ENCODE measurements at places on chromosomes 3 and 15. TPM values are rescaled to one million over a fixed set of nuclear protein-coding genes. Genes with fewer than 3 reads are reported as not detected.

GRCh38 chr15:81633889-81634288 is 259.9 kb upstream of the TMC3 start:
- H3K4me3 ChIP-seq, result no peak overlapping the region
- H3K36me3 ChIP-seq, result no peaks in the 10 kb centered on the region
- no peak overlapping the region for H3K27ac ChIP-seq
- no peaks in the 10 kb centered on the region for H3K27me3 ChIP-seq
- no peak for DNase-seq

DNA sequence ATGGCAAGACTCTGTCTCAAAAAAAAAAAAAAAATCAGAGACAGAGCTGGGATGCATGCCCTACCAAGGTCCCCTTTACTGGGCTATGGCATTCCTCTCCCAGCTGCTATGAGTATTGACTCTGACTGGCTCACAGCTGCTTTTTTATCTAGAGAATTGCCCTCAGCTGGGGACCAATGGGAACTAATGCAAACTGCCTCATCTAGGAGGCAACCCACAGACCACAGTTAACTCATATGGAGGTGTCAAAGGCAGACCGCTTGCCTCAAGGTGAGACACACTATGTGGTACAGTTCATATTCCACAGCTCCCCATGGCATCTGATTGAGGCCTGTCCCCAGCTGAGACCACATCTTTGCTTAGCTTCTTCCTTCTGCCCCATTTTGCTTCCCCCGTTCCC is 183.5 kb upstream of the EOMES start:
- DNase-seq, result no peak
- peaks cover 10% of the 10 kb centered on the region for H3K4me1 ChIP-seq
- H3K27ac ChIP-seq, result no peak overlapping the region
- no peaks in the 10 kb centered on the region for H3K27me3 ChIP-seq

DNA sequence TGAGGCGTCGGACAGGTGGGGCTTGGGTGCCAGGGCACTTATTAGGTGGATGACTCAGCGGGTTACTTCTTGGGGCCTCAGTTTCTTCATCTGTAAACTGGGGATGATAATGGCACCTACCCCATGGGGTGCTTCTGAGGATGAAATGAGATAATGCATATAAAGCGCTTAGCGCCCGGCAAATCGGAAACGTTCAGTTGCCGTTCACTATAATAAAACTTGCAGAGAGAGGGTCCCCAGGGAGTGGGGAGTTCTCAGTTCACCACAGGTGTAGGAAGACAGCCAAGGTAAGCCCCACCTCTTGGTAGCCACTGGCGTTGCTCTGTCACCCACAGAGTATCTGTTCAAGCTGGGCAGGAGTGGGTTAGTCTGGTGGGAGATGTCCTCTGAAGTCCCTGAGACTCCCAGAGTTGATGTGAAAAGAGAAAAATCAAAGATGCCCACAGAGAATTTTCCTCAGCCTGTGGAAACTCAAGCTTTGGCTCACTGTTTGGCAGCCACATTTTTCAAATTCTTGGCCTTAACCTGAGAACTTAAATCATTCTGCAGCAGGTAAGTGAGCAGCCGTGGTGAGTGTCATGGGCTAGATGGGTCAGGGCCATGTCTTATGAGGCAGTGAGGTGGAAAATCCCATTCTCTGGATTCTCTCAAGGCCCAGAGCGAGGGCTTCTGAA is 221.5 kb upstream of the BHLHE40 start:
- peaks cover 15% of the 10 kb centered on the region for H3K36me3 ChIP-seq
- H3K27me3 ChIP-seq, result no peaks in the 10 kb centered on the region
- no peak overlapping the region for H3K27ac ChIP-seq
- no peak for DNase-seq
- H3K4me1 ChIP-seq, result no peaks in the 10 kb centered on the region

DNA sequence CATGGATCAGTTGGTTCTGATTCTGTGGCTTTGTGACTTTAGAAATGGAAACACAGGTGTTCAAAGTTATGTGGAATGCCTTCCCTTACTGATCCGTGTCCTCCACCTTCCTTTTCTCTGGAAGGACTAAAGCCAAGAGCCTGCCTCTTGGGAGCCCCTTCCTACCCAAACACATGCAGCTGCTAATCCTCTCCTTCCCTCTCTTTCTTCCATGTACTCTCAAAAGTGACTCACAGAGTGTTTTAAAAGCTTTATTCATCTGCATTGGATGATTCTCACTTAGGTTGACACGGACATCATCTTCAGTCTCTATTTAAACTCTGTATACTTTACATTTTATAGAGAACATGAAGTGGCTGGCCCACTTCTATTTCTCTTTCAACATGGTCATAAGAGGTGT is 856.5 kb upstream of the ARPP21 start:
- H3K27ac ChIP-seq, result no peak overlapping the region
- H3K27me3 ChIP-seq, result no peaks in the 10 kb centered on the region
- H3K36me3 ChIP-seq, result no peaks in the 10 kb centered on the region
- H3K4me1 ChIP-seq, result no peaks in the 10 kb centered on the region
- DNase-seq, result no peak

DNA sequence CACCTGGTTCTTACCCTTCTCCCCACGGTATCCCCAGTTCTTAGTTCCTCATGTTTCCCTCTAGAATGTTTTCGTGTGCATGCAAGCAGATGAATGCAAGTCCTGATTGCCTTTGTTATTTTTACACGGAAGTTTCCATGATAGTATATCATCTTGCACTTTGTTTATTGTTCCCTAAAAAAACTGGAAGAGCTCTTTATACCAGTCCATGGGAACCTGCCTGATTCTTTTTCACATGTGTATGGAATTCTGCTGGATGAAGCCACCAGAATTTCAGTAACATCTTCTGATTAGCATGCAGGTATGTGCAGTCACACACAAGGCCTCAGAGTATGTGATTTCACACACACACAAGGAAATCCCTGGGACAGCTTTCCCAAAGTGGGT is 16.0 kb upstream of the LRRK1 start:
- no peak overlapping the region for H3K27ac ChIP-seq
- H3K4me3 ChIP-seq, result no peak overlapping the region
- no peaks in the 10 kb centered on the region for H3K4me1 ChIP-seq
- H3K27me3 ChIP-seq, result no peaks in the 10 kb centered on the region

- H3K27ac ChIP-seq, result no peak overlapping the region
- H3K4me1 ChIP-seq, result peaks cover 27% of the 10 kb centered on the region
- no peaks in the 10 kb centered on the region for H3K27me3 ChIP-seq
- no peak overlapping the region for H3K4me3 ChIP-seq
- H3K36me3 ChIP-seq, result no peaks in the 10 kb centered on the region
Measured at GRCh38 chr3:107990433-107990832, 100.4 kb downstream of the CD47 start.

DNA sequence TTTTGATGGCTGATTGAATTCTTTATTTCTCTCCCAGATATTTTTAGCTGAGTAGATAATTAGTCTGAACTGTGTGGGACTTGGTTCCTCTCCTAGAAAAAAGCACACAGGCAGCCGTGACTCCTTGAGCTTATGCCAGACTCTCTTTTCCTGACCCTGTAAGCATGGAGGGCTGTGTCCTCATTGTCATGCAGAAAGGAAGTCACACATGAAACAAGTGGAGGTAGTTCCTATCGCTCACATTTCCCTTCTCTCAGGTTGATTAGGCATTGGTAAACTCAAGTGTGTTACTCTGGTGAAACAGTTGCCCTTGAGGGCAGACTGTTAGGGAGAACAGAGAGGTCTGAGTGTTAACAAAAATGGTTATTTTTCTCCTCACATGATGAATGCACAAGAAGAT is 6.3 kb upstream of the RTP4 start:
- H3K27me3 ChIP-seq, result peaks cover 4% of the 10 kb centered on the region
- H3K4me1 ChIP-seq, result no peaks in the 10 kb centered on the region
- H3K27ac ChIP-seq, result no peak overlapping the region
- H3K36me3 ChIP-seq, result no peaks in the 10 kb centered on the region

GRCh38 chr3:138468886-138469285 is 34.5 kb downstream of the ESYT3 start:
- H3K27me3 ChIP-seq, result no peaks in the 10 kb centered on the region
- H3K27ac ChIP-seq, result no peak overlapping the region
- no peak for DNase-seq
- no peaks in the 10 kb centered on the region for H3K36me3 ChIP-seq

- peaks cover 11% of the 10 kb centered on the region for H3K4me1 ChIP-seq
- DNase-seq, result no peak
- H3K27me3 ChIP-seq, result peaks cover 30% of the 10 kb centered on the region
- H3K27ac ChIP-seq, result no peak overlapping the region
- no peaks in the 10 kb centered on the region for H3K36me3 ChIP-seq
- H3K4me3 ChIP-seq, result no peak overlapping the region
Measured at GRCh38 chr3:43892061-43892460, 201.3 kb downstream of the ABHD5 start.

- DNase-seq, result no peak
- no peaks in the 10 kb centered on the region for H3K4me1 ChIP-seq
- H3K27me3 ChIP-seq, result no peaks in the 10 kb centered on the region
Measured at GRCh38 chr3:168583977-168584376, 488.3 kb upstream of the GOLIM4 start.

GRCh38 chr3:155730843-155731242 is 14.0 kb downstream of the PLCH1 start:
- no peaks in the 10 kb centered on the region for H3K4me1 ChIP-seq
- DNase-seq, result no peak
- H3K36me3 ChIP-seq, result no peaks in the 10 kb centered on the region
- H3K27ac ChIP-seq, result no peak overlapping the region

GRCh38 chr3:143206955-143207337 is 87.4 kb downstream of the CHST2 start:
- H3K27me3 ChIP-seq, result peaks cover 2% of the 10 kb centered on the region
- no peak for DNase-seq
- H3K36me3 ChIP-seq, result no peaks in the 10 kb centered on the region
- H3K4me1 ChIP-seq, result no peaks in the 10 kb centered on the region
- no peak overlapping the region for H3K27ac ChIP-seq

GRCh38 chr3:58051196-58051595 is 43.0 kb downstream of the FLNB start:
- no peaks in the 10 kb centered on the region for H3K36me3 ChIP-seq
- DNase-seq, result no peak
- no peak overlapping the region for H3K27ac ChIP-seq
- no peak overlapping the region for H3K4me3 ChIP-seq
- no peaks in the 10 kb centered on the region for H3K4me1 ChIP-seq

DNA sequence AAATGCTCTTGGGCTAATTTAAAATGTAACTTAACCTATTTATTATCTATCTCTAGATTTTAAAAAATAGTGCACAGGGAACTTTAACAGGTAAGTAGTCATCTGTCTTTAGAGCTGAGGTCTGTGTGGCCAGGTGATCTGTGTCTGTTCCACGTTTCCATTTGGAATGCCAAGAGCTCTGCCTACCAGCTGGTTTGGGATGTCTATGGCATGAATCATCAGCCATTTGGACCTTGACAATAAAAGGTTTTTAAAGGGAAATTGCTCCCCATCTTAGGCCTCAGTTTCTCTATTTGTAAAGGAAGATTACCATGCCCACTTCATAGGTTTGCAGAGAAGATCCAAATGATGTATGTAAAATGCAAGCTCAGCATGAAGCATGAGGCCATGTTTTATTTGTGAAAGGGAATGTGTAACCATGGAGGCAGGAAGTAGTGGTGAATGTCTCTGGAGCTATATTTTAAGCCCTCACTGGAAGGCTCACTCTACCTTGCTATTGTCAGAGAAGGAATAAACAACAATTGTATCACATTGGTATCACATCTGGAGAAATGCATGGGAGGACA is 548.1 kb upstream of the LMCD1 start:
- H3K4me3 ChIP-seq, result no peak overlapping the region
- no peaks in the 10 kb centered on the region for H3K36me3 ChIP-seq
- H3K4me1 ChIP-seq, result no peaks in the 10 kb centered on the region
- no peak overlapping the region for H3K27ac ChIP-seq
- H3K27me3 ChIP-seq, result no peaks in the 10 kb centered on the region
- DNase-seq, result no peak

DNA sequence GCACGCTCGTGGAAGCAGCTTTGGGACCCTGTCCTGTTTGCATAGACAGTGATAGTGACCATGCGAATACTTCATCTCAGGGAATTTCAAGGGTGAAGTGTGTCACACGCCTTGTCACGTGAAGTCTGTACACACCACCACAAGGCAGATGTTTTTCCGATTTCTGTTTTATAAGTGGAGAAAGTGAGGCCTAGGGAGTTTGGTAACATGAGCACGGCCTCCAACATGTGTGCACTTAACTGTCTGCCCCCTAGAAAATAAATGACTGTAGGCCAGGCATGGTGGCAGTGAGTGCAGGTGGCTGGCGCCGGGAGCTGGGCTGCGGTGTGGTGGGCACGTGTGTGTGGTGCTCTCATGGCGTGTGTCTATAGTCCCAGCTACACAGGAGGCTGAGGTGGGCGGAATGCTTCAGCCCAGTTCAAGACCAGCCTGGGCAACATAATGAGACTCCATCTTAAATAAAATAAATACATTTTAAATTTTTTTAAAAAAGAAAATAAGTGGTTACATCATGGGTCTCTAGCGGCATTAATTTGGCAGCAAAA is 42.0 kb downstream of the WHAMM start:
- no peak overlapping the region for H3K27ac ChIP-seq
- no peak overlapping the region for H3K4me3 ChIP-seq
- no peaks in the 10 kb centered on the region for H3K4me1 ChIP-seq
- no peaks in the 10 kb centered on the region for H3K36me3 ChIP-seq
- H3K27me3 ChIP-seq, result no peaks in the 10 kb centered on the region

DNA sequence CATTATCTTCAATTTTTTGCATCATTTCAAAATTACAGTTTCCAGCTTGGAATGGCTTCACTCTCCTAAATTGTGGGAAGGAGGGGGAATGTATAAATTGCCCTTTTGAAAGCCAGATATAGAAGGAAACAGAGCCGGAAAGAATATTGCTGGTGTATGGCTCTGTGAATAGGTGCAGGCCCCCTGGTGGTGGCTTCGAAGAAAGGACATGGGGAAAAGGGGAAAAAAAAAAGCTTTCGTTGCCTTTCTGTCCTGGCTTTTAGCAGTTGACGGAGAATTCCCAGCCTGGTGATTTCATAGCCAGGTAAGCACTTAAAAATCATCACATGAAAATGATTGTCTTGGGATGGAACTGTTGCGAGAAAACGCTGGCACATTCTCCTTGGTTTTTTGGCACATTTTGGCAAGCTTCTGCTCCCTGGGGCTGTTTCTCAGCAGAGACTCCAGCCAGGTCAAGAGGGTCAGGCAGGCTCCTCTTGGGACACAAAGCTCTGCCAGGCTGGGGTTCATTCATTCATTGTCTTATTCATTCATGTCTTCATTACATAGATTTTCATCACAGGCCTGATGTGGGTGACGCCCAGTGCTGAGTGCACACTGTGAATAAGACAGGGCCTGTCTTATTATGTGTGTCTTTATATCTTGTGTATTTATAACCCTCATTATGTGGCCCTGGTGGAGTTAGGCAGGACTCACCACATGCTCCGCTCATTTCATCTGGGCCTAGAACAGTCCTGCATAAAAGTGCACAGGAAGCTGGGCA is 300.0 kb upstream of the TPM1 start:
- H3K27me3 ChIP-seq, result no peaks in the 10 kb centered on the region
- no peak overlapping the region for H3K4me3 ChIP-seq
- no peaks in the 10 kb centered on the region for H3K4me1 ChIP-seq
- H3K27ac ChIP-seq, result no peak overlapping the region
- no peaks in the 10 kb centered on the region for H3K36me3 ChIP-seq

- no peaks in the 10 kb centered on the region for H3K4me1 ChIP-seq
- H3K27me3 ChIP-seq, result peaks cover 2% of the 10 kb centered on the region
- H3K36me3 ChIP-seq, result no peaks in the 10 kb centered on the region
- no peak overlapping the region for H3K4me3 ChIP-seq
Measured at GRCh38 chr3:57007521-57008460, 52.7 kb upstream of the SPATA12 start.

GRCh38 chr15:57355259-57355658 is 21.0 kb upstream of the CGNL1 start:
- H3K27ac ChIP-seq, result no peak overlapping the region
- H3K4me3 ChIP-seq, result no peak overlapping the region
- no peaks in the 10 kb centered on the region for H3K36me3 ChIP-seq
- DNase-seq, result no peak

The CELSR3 gene
- 0.31 TPM for polyA plus RNA-seq

The PLA2G4D gene
- not detected for polyA plus RNA-seq

The ALDH1A3 gene
- polyA plus RNA-seq, result not detected

The CCR2 gene
- polyA plus RNA-seq, result 25.6 TPM

All from CD4-positive, CD25-positive, alpha-beta regulatory T cell (primary cell).